ENCODE measurements at places on chromosomes 4 and X.

DNA sequence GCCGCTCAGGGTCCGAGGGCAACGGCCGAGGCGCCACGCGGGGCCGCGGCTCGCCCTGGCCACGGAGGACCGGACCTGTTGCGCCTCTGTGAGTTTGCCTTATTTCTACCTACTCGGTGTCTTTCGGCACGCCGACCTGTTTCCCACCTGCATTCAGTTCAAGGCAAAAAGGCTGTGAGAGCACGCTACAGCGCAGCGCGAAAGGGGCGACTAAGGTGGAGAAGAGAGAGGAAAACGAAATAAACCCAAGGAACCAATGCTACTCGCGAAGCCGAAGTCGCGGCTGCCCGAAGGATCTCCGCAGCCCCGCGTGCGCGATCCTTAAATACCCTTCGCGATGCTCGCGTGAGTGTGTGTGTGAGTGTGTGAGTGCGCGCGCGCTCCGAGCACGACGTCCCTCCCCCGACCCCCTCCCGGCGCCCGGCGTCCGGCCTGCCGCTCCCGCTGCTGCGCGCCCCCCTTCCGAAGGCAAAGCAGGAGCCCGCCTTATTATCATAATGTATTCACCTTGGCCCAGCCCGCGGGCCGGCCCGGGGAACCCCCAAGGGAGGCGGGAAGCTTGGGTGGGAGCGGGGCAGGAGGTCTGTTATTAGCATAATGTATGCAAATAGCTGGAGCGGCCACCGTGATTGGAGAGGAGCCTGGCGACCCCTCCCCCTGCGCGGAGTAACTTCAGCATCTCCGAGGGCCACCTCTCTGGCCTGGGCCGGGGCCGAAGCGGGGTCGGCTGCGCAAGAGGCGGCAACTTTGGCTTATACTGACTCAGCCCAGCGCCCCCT is at the start of gene COL25A1:
COL25A1 (minus strand) TSS at position 298 of the 779 bp plus-strand sequence.
- no peak for DNase-seq

DNA sequence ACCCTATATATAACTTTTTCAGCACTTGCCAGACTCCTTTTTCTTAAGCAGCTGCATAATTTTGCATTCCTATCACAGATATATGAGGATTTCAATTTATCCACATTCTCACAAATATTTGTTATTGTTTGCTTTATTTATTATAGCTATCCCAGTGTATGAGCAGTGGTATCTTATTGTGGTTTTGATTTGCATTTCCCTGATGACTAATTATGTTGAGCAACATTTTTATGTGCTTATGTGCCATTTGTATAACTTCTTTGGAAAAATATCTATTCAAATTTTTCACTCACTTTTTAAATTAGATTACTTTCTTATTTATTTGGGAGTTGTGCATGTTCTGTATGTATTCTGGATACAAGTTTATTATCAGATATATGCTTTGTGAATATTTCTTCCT is 361.9 kb downstream of the KCTD8 start:
- DNase-seq, result no peak

DNA sequence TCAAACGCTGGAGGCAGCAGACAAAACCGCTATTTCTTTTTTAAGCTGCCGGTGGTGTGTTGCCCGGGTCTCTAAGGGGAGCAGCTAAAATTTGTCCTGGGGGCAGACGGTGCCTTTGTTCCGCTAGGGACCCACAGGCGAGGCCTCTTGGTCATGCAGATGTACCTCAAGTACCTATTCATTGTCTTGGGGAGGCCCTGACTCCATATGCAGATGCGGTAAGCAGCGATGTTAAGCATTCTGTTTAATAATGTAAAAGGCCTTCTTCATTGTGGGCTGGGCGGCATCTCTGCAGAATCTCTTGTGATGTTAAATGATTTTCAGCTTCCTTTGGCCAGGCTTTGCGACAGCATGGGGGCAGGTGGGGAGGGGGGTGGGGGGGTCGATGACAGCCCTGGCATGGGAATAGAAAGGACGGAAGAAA is 98.9 kb upstream of the PJA1 start:
- DNase-seq, result no peak

- DNase-seq, result no peak
Measured at GRCh38 chr4:90606781-90607180, 479.6 kb downstream of the CCSER1 start.

DNA sequence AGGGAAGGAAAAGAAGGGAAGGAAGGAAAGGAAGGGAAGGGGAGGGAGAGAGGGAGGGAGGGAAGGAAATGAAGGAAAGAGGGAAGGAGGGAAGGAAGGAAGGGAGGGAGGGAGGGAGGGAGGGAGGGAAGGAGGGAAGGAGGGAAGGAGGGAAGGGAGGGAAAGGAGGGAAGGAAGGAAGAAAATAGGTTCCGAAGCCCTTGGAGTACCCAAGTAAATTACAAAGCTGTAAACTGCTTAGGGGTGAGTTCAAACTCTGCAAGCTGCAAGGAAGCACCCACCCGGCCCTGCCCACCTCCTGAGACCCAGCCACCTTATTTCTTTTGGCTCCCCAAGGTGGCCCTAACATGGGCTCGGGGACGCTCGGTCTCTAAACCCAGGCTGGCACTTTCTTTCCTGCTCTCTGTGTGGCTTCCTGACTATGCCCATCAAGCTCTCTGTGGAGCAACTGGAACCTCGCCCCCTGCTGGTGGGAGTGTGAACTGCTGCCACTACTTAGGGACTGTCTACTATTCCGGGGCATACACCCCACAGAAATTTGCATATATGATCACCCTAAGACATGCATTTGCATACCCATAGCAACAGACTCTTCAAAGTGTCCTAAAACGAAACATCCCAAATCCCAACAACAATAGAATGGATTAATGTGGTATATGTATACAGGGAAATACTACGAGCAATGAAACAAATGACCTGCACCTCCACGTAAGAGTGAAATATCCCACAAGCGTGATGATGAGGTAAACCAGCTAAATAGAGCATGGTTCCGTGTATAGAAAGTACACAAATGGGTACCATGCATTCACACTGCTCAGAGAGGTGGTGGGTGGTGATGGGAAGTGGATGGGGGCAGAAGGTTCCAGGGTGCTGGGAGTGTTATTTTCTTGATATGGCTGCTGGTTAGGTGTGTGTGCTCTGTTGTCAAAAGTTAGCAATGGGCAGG is 151.7 kb upstream of the TBL1X start:
- peak; percentile 0 for DNase-seq

GRCh38 chr4:173883821-173884220 is 353.8 kb upstream of the HAND2 start:
- DNase-seq, result no peak

Measured in NCI-H1694 treated with DMSO at 0.1 percent for 48 hours (cell line).